ENCODE measurements at places on chromosomes 13 and 19. TPM values are rescaled to one million over a fixed set of nuclear protein-coding genes. Genes with fewer than 3 reads are reported as not detected.

DNA sequence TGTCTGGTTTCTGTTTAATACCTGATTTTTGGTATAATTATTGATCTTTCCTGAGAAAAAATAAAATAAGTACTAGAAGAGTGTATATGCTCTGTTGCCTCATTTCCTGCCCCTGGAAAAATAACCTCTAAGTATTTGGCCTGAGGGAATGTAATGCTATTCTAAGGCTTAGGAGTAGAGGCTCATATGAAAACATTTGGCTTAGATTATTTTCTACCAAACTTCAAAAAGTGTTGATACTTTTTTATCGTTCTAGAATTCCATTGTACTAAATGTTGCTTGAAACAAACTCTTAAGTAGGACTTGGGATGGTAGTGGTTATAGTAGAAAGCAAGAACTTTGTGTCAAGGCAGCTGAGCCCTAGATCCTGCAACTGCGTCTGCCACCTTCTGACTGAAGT, 57.8 kb downstream of the COG3 start:
- no peak overlapping the region for H3K4me3 ChIP-seq
- peaks cover 48% of the 10 kb centered on the region for H3K36me3 ChIP-seq
- DNase-seq, result no peak
- H3K27ac ChIP-seq, result no peak overlapping the region

DNA sequence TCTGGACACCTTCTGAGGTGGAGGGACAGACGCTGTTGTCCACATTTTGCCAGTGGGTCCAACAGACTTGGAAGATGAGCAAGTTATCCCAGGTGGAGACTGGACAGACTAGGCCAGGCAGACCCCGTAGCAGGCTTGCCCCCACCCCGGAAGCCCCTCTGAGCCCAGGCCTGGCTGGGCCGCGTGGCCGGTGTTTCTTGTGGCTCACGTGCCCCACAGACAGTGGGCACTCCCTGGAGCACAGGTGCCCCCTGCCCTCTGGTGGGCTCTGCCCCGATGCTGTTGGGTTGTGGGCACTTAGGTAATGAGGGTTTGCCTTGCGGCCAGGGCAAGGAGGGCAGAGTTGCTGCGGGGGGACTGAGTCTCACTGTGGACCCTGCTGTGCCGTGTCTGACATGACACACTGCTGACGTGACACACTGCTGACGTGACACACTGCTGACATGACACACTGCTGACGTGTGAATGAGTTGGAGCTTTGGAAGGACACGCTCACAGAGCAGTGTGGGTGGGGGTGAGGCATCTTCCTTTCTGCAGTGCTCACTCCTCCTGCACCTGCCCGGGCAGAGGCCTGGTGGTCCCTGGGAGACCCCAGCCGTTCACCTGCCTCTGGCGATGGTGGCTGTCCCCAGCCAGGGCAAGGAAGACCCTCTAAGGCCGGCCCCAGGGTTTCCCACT, 25.1 kb downstream of the DOT1L start:
- H3K36me3 ChIP-seq, result peaks cover 58% of the 10 kb centered on the region
- H3K4me1 ChIP-seq, result peaks cover 30% of the 10 kb centered on the region
- no peaks in the 10 kb centered on the region for H3K27me3 ChIP-seq
- H3K4me3 ChIP-seq, result no peak overlapping the region
- peak overlapping the region; percentile 72 for H3K27ac ChIP-seq

- H3K27ac ChIP-seq, result no peak overlapping the region
- no peaks in the 10 kb centered on the region for H3K27me3 ChIP-seq
- DNase-seq, result no peak
These were observed 90.7 kb upstream of the MCF2L start for GRCh38 chr13:112877976-112878955.

GRCh38 chr13:59384154-59384553, 779.6 kb downstream of the DIAPH3 start:
- no peaks in the 10 kb centered on the region for H3K36me3 ChIP-seq
- no peak overlapping the region for H3K27ac ChIP-seq
- no peak overlapping the region for H3K4me3 ChIP-seq

Gene STAP2
- total RNA-seq, result 2.4 TPM

DNA sequence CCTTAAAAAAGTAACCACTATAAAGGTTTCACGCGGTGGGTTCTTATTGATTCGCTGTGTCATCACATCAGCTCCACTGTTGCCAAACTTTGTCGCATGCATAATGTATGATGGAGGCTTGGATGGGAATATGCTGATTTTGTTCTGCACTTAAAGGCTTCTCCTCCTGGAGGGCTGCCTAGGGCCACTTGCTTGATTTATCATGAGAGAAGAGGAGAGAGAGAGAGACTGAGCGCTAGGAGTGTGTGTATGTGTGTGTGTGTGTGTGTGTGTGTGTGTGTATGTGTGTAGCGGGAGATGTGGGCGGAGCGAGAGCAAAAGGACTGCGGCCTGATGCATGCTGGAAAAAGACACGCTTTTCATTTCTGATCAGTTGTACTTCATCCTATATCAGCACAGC, 30.6 kb downstream of the FGF9 start:
- H3K27ac ChIP-seq, result no peak overlapping the region
- no peaks in the 10 kb centered on the region for H3K4me1 ChIP-seq
- H3K27me3 ChIP-seq, result no peaks in the 10 kb centered on the region
- no peak for DNase-seq
- no peaks in the 10 kb centered on the region for H3K36me3 ChIP-seq

DNA sequence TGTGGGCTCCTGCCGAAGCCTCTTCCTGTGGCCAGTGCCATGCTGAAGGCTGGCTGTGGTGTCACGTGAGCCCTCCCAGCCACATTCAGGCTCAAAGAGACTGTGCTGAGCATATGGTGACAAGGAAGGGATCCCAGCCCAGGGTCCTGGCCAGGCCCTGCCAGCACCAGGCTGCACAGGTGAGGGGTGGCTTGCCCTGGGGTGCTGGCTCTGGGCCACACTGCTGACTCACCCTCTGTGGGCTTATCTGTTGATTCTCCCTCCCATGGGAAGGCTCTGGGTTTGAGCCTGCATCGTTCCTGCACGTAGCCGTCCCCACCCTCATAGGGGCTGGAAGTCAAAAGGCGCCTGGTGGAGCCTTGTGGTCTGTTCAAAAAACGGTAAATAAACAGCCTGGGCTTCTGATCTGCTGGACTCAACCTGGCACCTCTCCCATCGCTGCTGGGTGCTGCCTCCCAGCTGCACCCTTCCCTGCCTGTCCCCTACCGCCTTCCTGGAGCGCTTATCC, 31.1 kb downstream of the DNM2 start:
- peak; percentile 92 for DNase-seq
- peak overlapping the region; percentile 25 for H3K27ac ChIP-seq
- no peak overlapping the region for H3K4me3 ChIP-seq
- no peaks in the 10 kb centered on the region for H3K27me3 ChIP-seq
- H3K36me3 ChIP-seq, result no peaks in the 10 kb centered on the region
- H3K4me1 ChIP-seq, result peaks cover 14% of the 10 kb centered on the region

Gene ZNF227
- total RNA-seq, result 21.5 TPM

DNA sequence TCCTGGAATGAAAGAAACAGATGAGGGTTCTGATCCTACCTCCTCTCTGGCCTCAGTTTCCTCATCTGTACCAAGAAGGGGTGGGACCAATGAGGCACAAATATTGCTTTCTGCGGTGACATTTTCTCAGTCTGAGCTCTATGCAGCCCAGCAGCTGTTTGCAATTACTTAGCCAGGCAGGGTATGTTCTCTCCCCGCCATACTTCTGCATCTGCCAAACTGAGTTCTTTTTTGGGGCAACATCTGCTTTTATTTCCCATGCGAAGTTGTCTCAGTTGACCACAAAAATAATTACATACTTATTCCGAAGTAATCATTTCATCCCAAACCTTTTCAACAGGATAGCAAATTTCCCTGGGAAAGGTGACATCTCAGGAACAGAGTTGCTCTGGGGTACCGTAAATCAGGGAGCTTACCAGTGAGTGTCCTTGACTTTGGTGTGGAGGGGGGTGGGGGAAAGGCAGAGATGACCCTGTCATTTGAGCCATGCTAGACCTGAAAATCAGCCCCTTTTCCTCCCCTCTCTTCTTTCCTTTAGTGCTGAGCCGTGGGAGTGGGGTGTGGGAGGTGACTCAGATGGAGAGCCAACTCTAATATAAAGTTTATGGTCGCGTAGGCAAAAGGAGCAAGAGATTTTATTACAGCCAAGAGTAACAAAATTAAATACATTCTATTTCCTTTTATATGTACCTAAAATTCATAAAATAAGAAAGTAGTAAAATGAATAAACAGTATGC, 165.7 kb upstream of the KL start:
- no peaks in the 10 kb centered on the region for H3K4me1 ChIP-seq
- peaks cover 22% of the 10 kb centered on the region for H3K27me3 ChIP-seq
- H3K27ac ChIP-seq, result no peak overlapping the region
- H3K4me3 ChIP-seq, result no peak overlapping the region

Measured in osteoblast (primary cell).